Esophagus squamous epithelium (tissue), 5 donors: ENCODE measurements at places on chromosomes 4 and X.

DNA sequence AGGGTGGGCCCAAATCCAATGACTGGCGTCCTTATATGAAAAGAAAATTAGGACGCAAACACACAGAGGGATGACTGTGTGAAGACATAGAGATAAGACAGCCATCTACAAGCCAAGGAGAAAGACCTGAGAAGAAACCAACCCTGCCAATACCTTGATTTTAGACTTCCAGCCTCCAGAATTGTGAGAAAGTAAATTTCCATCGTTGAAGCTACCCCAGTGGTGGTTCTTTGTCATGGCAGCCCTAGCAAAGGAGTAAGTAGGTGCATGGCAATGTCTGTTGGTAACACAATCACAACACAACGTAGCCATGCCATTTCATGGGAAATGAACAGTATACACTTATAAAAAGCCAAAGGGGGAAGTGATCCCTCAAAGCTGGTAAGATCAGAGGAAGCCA, 25.3 kb downstream of the SMIM20 start:
- no peak for DNase-seq
- H3K27ac ChIP-seq = no peak overlapping the region
- H3K4me3 ChIP-seq = no peak overlapping the region
- H3K27me3 ChIP-seq = no peaks in the 10 kb centered on the region

DNA sequence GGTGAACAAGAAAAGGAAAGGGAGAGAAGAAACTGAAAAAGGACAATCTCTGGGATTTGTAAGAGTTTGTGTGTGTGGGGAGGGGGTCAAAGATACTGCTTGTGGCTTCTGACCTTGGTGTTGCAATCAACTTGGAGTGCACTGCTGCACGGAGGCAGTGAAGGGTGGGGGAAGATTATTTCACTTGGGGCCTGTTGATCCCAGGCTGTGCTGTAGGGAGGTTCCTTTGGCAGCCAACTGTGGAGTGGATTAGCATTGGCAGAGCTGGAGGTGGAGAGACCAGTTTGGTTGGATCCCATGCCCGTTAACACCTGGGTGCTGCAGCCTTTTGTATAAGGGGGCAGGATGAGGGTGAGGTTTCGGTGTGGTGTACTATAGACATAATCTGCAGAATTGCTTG, 38.2 kb downstream of the AFF1 start:
- H3K27ac ChIP-seq = peak overlapping the region; percentile 89
- H3K27me3 ChIP-seq = no peaks in the 10 kb centered on the region
- H3K4me1 ChIP-seq = peaks cover 98% of the 10 kb centered on the region
- no peaks in the 10 kb centered on the region for H3K36me3 ChIP-seq
- no peak for DNase-seq
- H3K4me3 ChIP-seq = peak overlapping the region; percentile 9

GRCh38 chr4:142706381-142706780, 139.7 kb downstream of the INPP4B start:
- H3K4me3 ChIP-seq = no peak overlapping the region
- no peaks in the 10 kb centered on the region for H3K4me1 ChIP-seq
- H3K27ac ChIP-seq = no peak overlapping the region
- H3K36me3 ChIP-seq = no peaks in the 10 kb centered on the region
- H3K27me3 ChIP-seq = no peaks in the 10 kb centered on the region
- no peak for DNase-seq

DNA sequence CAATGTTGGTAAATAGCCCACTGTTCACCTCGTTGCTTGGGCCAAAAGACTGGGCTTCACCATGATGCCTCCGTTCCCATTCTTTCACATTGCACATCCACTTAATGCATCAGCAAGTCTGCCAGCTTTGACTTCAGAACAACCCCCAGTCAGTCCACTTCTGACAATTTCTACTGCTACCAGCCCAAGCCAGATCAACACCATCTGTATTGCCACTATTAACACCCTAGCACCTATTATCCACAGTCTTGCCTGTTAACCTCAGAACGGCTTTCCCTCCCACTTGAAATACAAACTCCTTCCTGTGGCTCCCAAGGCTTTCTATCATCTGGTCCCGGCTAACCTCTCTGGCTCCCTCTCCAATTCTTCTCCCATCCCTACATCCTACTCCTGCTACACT, 95.7 kb downstream of the SH3RF1 start:
- no peak for DNase-seq
- H3K27me3 ChIP-seq = no peaks in the 10 kb centered on the region
- no peak overlapping the region for H3K27ac ChIP-seq
- peaks cover 18% of the 10 kb centered on the region for H3K4me1 ChIP-seq
- H3K36me3 ChIP-seq = no peaks in the 10 kb centered on the region
- no peak overlapping the region for H3K4me3 ChIP-seq

GRCh38 chrX:133783274-133783673, 202.1 kb downstream of the GPC3 start:
- no peak overlapping the region for H3K4me3 ChIP-seq
- DNase-seq = no peak
- no peaks in the 10 kb centered on the region for H3K36me3 ChIP-seq
- no peaks in the 10 kb centered on the region for H3K4me1 ChIP-seq

DNA sequence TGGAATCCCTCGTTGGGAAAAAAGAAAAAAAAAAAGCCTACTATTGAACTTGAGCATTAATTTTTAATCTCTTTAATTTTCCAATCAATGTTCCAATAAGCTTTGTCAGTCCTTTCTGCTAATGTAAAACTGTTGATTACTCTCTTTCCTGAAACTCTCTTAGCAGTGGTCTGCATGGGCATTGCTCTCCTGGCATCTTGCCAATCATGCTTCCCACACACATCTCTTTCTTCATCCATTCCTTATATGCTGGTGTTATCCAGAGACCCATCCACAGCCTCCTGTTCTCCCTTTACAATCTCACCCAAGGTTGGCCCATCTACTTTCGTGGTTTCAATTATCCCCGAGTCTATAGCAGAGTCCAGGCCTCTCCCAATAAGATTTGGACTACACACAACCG, 31.8 kb upstream of the KCNE5 start:
- no peaks in the 10 kb centered on the region for H3K4me1 ChIP-seq
- DNase-seq = no peak
- H3K4me3 ChIP-seq = no peak overlapping the region
- H3K27me3 ChIP-seq = no peaks in the 10 kb centered on the region

DNA sequence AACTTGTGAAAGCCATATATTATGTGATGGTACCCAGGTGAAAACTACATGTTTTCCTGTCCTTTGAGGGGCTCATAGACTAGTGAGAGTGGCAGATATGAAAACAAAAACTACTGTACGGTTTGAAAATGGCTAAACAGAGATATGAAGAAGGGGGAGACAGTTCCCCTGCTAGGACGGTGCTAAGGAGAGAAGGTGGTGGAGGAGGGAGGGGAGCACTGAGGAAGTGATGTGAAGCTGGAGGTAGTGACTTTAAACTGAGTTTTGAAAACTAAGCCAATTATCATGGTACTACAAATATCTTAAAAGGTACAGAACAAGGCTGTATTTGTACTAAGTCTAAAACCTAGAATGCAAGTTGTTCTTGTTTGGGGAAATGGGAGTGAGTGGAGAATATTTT, 188.3 kb downstream of the ENOX2 start:
- H3K27ac ChIP-seq = no peak overlapping the region
- no peaks in the 10 kb centered on the region for H3K27me3 ChIP-seq
- no peak overlapping the region for H3K4me3 ChIP-seq
- no peaks in the 10 kb centered on the region for H3K4me1 ChIP-seq

DNA sequence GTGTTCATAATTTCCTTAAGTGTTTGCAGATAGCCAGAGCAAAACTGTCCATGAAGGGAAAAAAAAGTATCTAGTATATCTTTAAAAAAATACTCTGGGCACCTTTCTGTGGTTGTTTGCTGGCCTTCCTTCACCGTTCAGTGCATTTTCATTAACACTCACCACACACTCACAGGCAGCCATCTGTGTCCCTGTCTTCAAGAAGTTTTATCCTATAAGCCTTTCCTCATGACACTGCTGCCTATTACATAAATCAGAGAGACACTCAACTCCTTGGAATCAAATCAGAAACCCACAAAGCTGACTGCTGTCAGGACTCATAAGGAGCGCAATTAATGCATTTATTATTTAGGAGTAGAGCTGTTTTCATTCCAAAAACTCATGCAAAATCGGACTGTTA, 1720.2 kb downstream of the PCDH7 start:
- H3K36me3 ChIP-seq = no peaks in the 10 kb centered on the region
- no peaks in the 10 kb centered on the region for H3K27me3 ChIP-seq
- no peak for DNase-seq
- no peak overlapping the region for H3K27ac ChIP-seq
